ENCODE measurements at places on chromosomes 13 and 19. TPM values are rescaled to one million over a fixed set of nuclear protein-coding genes. Genes with fewer than 3 reads are reported as not detected.

ZNF536 gene
- 3.1 TPM for total RNA-seq

LAIR1 gene
- total RNA-seq = 8.4 TPM

PNMA8A gene
- total RNA-seq = 21.4 TPM

CYP4F2 gene
- total RNA-seq = not detected

SOX21 gene
- not detected for total RNA-seq

ADGRE1 gene
- 1.6 TPM for total RNA-seq

MEIS3 gene
- 9.4 TPM for total RNA-seq

TMEM147 gene
- 55.3 TPM for total RNA-seq

ZNF57 gene
- total RNA-seq = 4.2 TPM

ZNF541 gene
- total RNA-seq = not detected

CLC gene
- 5.7 TPM for total RNA-seq

ITGBL1 gene
- 4.7 TPM for total RNA-seq

RXFP2 gene
- under 0.01 TPM for total RNA-seq

ACTN4 gene
- total RNA-seq = 42.3 TPM

UBAC2 gene
- 100 TPM for total RNA-seq

URAD gene
- not detected for total RNA-seq

CLDN10 gene
- total RNA-seq = 13.6 TPM

CD37 gene
- 7.8 TPM for total RNA-seq

CEACAM16 gene
- total RNA-seq = 1.0 TPM

S1PR5 gene
- total RNA-seq = 1.6 TPM

TRPC4 gene
- 1.6 TPM for total RNA-seq

DAND5 gene
- not detected for total RNA-seq

PRODH2 gene
- not detected for total RNA-seq

ZNF66 gene
- 13.6 TPM for total RNA-seq

TGFB1 gene
- 3.1 TPM for total RNA-seq

FBXO17 gene
- total RNA-seq = 15.1 TPM

FBN3 gene
- total RNA-seq = 4.2 TPM

PEX11G gene
- total RNA-seq = 3.1 TPM

CALR gene
- total RNA-seq = 382 TPM

BABAM1 gene
- 64.7 TPM for total RNA-seq

IGFL3 gene
- total RNA-seq = not detected

KIRREL2 gene
- not detected for total RNA-seq

PSMD8 gene
- 129 TPM for total RNA-seq

KMT2B gene
- total RNA-seq = 5.7 TPM

ATXN8OS gene
- total RNA-seq = not detected

LTBP4 gene
- total RNA-seq = 86.6 TPM

ZNF135 gene
- total RNA-seq = 10.4 TPM

SIGLEC9 gene
- under 0.01 TPM for total RNA-seq

KCNC3 gene
- total RNA-seq = under 0.01 TPM

SIGLEC5 gene
- 1.6 TPM for total RNA-seq

NALCN gene
- total RNA-seq = 1.0 TPM

RFC3 gene
- total RNA-seq = 14.1 TPM

ONECUT3 gene
- total RNA-seq = not detected

C19orf53 gene
- total RNA-seq = 36.0 TPM

PTGER1 gene
- not detected for total RNA-seq

NMRK2 gene
- total RNA-seq = 48.5 TPM
